Activated CD4-positive, alpha-beta T cell treated with anti-CD3 and anti-CD28 coated beads, Interleukin-2, amount 10 ng/mL, durations not matched to agents 24 days and 14 days (primary cell): ENCODE measurements at places on chromosomes 1 and 21. TPM values are rescaled to one million over a fixed set of nuclear protein-coding genes. Genes with fewer than 3 reads are reported as not detected.

DNA sequence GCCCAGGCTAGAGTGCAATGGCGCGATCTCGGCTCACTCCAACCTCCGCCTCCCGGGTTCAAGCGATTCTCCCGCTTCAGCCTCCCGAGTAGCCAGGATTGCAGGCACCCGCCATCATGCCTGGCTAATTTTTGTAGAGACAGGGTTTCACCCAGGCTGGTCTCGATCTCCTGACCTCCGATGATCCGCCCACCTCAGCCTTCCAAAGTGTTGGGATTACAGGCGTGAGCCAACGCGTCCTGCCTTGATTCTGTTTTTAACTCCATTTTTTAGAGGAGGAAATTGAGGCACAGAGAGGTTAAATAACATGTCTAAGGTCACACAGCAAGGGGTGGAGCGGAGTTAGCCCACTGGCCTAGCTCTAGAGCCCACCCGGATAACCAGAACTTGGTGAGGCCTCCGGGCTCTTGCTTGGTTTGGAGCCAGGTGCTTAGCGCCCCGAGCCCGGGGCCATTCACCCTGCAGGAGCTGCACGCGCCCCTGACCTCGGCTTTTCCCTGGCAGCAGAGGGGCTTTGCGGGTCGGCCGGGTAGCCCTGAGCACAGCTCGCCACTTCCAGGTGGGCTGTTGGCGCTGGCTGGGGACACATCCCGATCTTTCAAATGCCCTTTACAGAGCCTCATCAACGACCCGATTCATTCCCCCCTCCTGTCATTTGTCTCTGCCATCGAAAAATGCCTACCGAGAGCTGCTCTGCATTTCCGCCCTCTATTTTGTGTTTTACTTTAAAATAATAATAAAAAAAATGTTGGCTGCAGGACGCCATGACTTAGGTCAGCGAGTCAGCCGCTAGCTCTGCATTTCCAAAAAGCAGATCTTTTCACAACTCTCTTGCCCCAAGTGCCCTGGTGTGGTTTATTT, 11.2 kb downstream of the SIM2 start:
- DNase-seq, result no peak

DNA sequence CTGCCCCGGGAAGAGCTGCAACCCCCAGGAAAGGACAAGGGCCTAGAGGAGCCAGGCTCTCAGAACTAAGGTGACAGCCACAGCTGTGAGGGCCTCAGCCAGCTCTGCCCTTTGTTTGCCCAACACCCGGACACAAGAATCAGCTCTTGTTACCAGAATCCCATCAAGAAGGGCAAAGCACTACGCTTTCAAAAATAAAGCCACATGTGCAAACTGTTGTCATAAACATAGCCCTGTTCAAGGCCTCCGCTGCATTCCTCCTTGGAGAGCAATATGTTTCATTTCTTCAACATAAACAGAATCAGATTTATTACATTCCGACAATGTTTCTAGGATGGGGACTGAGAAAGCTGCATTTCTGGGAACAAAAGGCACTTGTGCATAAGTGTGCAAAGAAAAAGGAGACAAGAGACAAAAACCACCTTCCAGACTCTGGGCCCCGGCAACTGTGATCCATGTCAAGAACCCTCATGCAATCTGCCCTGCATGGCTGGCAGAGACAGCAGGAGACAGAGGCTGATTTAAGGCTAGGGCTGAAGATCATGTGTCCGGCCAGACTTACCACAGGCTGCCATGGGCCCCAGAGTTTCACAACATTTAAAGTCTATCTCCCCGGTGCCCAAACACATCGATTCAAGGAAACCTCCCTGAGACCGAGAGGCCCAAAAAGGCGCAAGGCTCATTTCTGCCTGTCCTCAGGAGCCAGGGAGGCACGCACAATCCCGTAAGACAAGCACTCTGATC, 71.0 kb downstream of the SSBP3 start:
- no peak for DNase-seq

ZNF648 gene
- not detected in 2 replicates for total RNA-seq

DNA sequence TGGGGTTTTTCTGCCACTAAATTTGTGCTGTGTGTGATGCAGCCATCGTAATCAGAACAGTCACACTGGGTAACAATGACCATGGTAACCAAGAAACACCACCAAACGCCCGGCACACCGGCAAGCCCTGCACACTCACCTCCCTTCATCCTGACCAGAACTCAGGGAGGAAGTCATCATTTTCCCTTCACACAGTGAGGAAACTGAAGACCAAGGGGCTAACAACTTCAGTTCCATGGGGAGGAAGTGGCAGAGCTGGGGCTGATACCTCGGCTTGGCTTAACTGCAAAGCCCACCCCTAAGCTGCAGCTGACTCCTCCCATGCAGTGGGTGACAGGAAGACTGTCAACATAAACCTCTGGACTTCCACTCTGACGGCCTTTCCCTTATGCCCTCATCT, 69.3 kb upstream of the BCAR3 start:
- no peak for DNase-seq

XCL2 gene
- total RNA-seq, result 44.9 and 46.4 TPM in 2 replicates

- DNase-seq, result no peak
Measured at GRCh38 chr1:236289492-236290131, 7.9 kb upstream of the ERO1B start.

- no peak for DNase-seq
Measured at GRCh38 chr1:233635765-233636502, 22.0 kb downstream of the KCNK1 start.

GRCh38 chr1:183675381-183675780, 22.3 kb upstream of the APOBEC4 start:
- no peak for DNase-seq

AMPD1 gene
- total RNA-seq, result not detected in 2 replicates

- no peak for DNase-seq
Measured at GRCh38 chr1:237316352-237316751, 274.4 kb downstream of the RYR2 start.

HENMT1 gene
- total RNA-seq, result 17.5 and 17.7 TPM in 2 replicates

GRCh38 chr1:67740543-67740942, 55.5 kb downstream of the GADD45A start:
- no peak for DNase-seq

GRCh38 chr1:145898756-145899155, 11.1 kb downstream of the ITGA10 start:
- DNase-seq, result no peak

GRCh38 chr1:7334475-7335035, 436.5 kb upstream of the VAMP3 start:
- DNase-seq, result no peak

TFAP2E gene
- total RNA-seq, result 0.38 and 0.49 TPM in 2 replicates

- DNase-seq, result no peak
Measured at GRCh38 chr1:30919025-30919881, 10.7 kb upstream of the SDC3 start.

SRSF11 gene
- total RNA-seq, result 187 and 195 TPM in 2 replicates

TENT5C gene
- total RNA-seq, result 3.1 and 3.5 TPM in 2 replicates

DNA sequence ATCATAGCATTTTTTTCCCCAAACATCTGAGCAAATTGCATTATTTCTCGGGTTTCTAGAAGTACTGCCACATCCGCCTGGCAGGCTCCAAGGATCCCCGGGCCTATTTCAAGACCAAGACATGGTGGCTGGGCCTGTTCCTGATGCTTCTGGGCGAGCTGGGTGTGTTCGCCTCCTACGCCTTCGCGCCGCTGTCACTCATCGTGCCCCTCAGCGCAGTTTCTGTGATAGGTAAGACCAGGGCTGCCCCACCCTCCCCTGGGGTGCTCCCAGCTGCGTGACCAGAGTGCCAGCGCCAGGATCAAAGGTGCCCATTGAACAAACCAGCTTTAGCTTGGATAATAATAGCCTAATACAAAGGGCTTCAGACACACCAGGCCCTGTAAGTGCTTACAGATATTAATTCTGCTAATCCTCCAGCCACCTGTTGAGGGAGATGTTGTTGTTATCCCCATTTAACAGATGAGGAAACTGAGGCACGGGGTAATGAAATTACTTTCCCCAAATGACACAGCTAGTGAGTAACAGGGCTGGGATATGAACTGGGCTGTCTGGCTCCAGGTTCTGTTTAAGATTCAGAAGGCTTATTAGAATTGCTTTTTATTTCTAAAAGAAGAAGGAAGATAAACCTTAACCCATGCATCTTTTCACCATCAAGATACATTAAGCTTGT, 26.5 kb downstream of the NIPAL3 start:
- no peak for DNase-seq

DNA sequence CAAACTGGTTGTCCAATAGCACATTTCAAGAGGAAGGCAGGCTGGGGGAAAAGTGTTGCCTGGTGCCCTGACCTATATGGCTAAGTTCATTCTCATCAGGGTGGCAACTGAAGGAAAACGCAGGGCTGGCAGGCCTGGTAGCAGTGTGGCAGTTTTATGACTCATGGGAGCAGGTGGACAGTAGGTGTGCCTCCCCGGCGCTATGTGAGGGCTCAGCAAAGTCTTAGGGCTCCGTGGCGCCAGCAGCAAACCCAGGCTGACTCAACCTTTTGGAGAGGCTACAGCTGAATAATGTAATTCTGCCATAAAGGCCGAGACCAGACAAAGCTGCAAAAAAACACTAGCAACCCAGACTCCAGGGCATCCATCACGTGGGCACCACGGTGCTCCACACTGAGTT, 23.6 kb downstream of the GADD45A start:
- DNase-seq, result no peak

- no peak for DNase-seq
Measured at GRCh38 chr1:53625766-53626520, 113.0 kb downstream of the GLIS1 start.

- DNase-seq, result no peak
Measured at GRCh38 chr1:115314765-115315164, 23.3 kb downstream of the NGF start.
